A549 treated with CORT108297 at 1 μM for 4 hours (cell line): ENCODE measurements at places on chromosomes 5 and 9. TPM values are rescaled to one million over a fixed set of nuclear protein-coding genes. Genes with fewer than 3 reads are reported as not detected.

Gene CTSV
- 11.6 to 15.8 TPM (median 13.0 TPM) in 5 replicates for total RNA-seq

Gene RMRP
- 4.2 to 11.7 TPM (median 7.0 TPM) in 3 of 5 replicates, not detected in the others for total RNA-seq

Gene GNA14
- not detected in 5 replicates for total RNA-seq

Gene PTCH1
- 1.8 to 3.4 TPM (median 2.7 TPM) in 5 replicates for total RNA-seq

Gene SGTB
- total RNA-seq, result 5.6 to 7.6 TPM (median 7.1 TPM) in 5 replicates

Gene HEMGN
- not detected in 5 replicates for total RNA-seq

Gene PCSK5
- total RNA-seq, result 0.71 to 1.1 TPM (median 0.96 TPM) in 5 replicates

Gene ZNF883
- total RNA-seq, result 0.70 to 0.91 TPM (median 0.75 TPM) in 5 replicates

Gene OBP2B
- not detected in 5 replicates for total RNA-seq

Gene MYOT
- not detected in 5 replicates for total RNA-seq

Gene GHR
- 0.02 to 0.05 TPM (median 0.05 TPM) in 3 of 5 replicates, not detected in the others for total RNA-seq

Gene ELOVL7
- 9.0 to 14.3 TPM (median 11.7 TPM) in 5 replicates for total RNA-seq

Gene KIF12
- 1.5 to 3.5 TPM (median 2.3 TPM) in 5 replicates for total RNA-seq

Gene HTR1A
- total RNA-seq, result not detected in 5 replicates

Gene PCDHB9
- total RNA-seq, result 0.02 to 0.09 TPM (median 0.06 TPM) in 4 of 5 replicates, not detected in the other
